ENCODE measurements at places on chromosomes 2 and 18.
A peak's percentile ranks its signal among the peaks of the same experiment; 100 is the strongest.

- no peak for DNase-seq
Observed at GRCh38 chr2:160091381-160091780, 29.0 kb upstream of the PLA2R1 start.

DNA sequence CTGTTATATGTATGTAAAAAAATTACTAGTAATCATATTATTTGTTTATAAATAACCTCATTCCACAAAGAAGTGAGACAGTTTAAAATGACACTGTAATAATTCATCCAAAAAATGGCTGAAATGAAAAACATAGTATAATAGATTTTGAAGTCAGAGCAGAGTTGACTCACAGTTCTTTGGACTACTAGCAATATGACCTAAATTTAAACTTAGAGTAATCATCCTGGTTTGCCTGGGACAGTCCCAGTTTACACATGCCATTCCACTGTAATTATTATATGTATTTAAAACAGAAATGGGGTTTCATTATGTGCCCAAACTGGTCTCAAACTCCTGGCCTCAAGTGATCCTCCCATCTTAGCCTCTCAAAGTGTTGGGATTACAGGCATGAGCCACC, 48.3 kb downstream of the CCDC88A start:
- DNase-seq, result no peak

DNA sequence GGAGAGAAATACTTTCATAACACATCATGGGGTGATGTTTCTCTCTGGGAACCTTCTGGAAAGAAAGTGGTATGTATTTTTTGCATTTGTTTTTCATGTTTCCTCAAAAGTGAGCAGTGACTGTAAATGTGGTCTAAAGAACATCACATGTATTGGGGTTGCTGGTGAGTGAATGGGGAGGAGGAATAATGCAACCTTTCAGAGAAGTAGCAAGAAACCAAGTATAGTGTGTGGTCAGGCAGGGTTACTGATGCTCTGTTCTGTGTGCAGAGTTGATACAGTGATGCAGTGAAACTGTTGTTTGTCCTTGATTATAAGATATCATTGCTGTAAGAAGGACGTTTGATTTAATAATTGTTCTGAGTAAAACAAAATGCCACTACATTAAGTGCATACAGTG, 24.1 kb downstream of the ADNP2 start:
- DNase-seq, result no peak

- no peak for DNase-seq
Observed at GRCh38 chr18:49648811-49649210, 87.0 kb downstream of the LIPG start.

DNA sequence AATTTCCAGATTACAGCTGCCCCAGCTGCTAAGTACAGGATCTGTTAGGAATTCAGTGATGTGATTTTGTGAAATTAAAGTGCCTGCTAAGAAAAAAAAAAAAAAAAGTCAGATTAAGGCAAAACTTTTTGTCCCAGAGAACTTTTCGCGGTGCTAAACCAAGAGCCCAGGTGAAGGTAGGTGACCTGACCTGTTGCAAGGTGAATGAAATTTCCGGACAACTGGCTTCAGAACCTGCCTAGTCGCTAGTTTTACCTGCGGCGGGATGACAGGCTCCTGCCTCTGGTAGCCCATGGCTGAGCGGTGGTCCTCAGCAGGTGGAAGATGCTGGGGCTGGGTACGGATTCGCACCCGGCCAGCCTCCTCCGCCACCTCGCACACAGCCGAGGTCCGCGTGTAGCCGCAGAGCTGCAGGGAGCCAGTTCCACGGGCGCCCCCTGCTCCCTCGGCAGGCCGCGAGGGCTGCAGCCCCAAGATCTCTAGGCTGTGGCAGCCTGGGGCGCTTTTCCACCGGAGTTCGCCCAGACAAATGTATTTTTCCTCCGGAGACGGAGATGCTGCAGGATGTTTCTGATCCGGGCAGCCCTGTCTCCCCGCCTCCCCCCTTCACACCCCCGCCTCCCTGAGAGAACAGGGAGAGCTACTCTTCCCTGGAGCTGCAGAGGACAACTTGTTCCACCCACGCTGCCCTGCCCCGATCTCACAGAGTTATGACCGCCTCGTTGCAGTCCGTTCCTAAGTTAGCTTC, at the start of gene SLC38A11:
TSS of gene SLC38A11 (minus strand) at position 572 of the 748 bp plus-strand sequence. CDS start at position 294, 278 bp downstream.
- peak; percentile 52 for DNase-seq

DNA sequence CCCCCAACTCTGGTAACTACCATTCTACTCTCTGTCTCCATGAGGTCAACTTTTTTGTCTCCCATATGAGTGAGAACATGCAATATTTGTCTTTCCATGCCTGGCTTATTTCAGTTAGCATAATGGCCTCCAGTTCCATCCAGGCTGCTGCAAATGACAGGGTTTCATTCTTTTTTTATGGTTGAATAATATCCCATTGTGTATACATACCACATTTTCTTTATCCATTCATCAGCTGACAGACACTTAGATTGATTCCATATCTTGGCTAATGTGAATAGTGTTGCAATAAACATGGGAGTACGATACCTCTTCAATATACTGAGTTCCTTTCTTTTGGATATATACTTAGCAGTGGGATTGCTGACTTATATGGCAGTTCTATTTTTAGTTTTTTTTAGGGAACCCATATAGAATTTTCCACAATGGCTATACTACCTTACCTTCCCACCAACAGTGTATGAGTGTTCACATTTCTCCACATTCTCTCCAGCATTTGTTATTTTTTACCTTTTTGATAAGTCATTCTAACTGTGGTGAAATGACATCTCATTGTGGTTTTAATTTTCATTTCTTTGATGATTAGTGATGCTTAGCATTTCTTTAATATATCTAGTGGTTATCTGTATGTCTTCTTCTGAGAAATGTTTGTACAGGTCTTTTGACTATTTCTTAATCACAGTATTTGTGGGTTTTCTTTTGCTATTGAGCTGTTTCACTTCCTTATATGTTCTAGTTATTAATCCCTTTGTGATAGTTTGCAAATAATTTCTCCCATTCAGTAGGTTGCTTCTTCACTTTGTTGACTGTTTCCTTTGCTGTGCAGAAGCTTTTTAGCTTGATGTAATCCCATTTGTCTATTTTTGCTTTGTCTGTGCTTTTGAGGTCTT, 112.2 kb downstream of the SRBD1 start:
- DNase-seq, result no peak

- DNase-seq, result no peak
Observed at GRCh38 chr2:71583876-71584275, 130.5 kb downstream of the DYSF start.

DNA sequence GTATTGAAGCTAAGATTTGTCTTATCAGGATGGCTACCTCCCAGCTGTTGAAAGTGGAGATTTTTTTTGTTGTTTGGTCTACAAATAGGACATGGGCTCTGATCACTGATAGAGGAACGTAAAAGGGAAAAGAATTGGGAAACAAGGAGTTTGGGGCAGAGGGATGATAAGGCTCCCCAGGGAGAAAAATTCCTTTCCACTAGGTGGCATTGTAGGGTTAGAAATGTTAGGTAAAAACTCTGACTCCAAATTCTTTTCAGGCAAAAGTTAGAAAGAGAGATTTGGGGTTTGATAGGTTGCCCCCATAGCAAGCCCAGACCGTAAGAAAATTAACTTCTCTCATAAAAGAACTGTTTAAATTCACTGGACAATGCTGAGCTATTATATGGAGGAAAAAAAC, 19.8 kb downstream of the CMPK2 start:
- peak; percentile 17 for DNase-seq

DNA sequence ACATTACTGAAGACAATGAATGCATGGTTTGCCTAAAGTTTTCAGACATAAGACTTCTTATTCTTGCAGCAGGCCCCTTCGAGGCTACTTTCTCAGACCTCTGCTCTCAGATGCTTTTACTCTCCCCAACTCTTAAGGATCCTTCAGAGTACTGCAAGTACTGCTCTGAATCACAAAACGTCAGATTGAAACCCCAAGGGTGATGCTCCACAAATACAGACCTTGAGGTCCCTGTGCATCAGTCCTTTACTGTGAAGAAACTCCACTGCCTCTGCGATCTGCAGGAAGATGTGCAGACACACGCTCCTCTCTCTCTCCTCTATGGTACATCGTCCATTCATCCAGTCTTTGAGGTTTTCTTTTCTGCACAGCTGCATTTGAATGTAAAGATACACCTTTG, 52.8 kb downstream of the EIF2AK3 start:
- DNase-seq, result no peak

GRCh38 chr18:57744211-57744694, 58.9 kb downstream of the ATP8B1 start:
- DNase-seq, result no peak

- DNase-seq, result peak; percentile 95
Observed at GRCh38 chr2:215435870-215436704, at the start of gene FN1. FN1 (minus strand) TSS chr2:215436068; CDS start chr2:215435802, 266 bp downstream.

- DNase-seq, result no peak
Observed at GRCh38 chr2:160941290-160941846, 218.9 kb upstream of the TANK start.

DNA sequence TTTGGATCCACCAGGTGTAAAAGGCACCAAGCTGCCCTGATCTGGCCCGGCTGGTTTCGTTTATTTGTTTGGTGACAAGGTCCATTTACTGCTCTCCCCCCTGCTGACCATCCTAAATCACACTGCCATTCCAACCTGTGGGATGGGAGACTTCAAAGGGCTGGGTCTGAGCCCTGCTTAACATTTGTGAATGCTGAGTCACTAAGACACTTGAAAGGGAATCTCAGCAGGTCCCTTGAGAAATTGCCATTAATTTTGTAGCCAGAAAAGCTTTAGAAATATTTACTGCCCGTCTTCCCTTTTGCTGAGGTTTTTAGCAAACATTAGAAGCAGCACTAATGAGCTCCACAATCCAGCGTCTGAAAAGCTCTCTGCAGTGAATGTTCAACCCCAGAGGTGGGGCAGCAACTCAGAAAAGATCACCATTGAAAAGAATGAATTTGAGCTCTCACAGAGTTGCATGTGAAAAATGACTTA, 133.8 kb downstream of the ARL4C start:
- DNase-seq, result peak; percentile 47

GRCh38 chr2:55302241-55302640, 33.2 kb upstream of the MTIF2 start:
- DNase-seq, result no peak

DNA sequence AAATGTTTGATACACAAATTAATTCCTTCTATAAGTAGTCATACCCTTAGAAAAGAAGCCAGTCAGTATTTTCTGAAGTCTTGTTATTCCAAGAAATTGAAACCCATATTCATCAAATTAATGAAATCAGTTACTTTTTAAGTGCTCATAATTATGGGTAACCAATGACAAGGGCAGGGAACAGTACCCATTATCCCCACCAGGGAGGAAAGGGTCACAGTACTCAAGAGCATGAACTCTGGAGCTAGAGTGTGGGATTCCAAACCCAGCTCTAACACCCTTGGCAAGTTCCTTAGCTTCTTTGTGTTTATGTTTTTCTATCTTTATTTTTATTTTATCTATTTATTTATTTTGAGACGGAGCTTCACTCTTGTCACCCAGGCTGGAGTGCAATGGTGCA, 68.4 kb downstream of the CCDC148 start:
- DNase-seq, result no peak

Measured in ACHN (cell line).